ENCODE measurements at places on chromosomes 2 and 18. TPM values are rescaled to one million over a fixed set of nuclear protein-coding genes. Genes with fewer than 3 reads are reported as not detected.

The ARHGEF33 gene
- 0.10 TPM for total RNA-seq

The CHRND gene
- total RNA-seq, result not detected

The OTX1 gene
- not detected for total RNA-seq

The MPHOSPH10 gene
- total RNA-seq, result 74.2 TPM

The TRABD2A gene
- 61.7 TPM for total RNA-seq

The MEP1B gene
- total RNA-seq, result not detected

The DAW1 gene
- total RNA-seq, result not detected

The CHN1 gene
- total RNA-seq, result 17.6 TPM

DNA sequence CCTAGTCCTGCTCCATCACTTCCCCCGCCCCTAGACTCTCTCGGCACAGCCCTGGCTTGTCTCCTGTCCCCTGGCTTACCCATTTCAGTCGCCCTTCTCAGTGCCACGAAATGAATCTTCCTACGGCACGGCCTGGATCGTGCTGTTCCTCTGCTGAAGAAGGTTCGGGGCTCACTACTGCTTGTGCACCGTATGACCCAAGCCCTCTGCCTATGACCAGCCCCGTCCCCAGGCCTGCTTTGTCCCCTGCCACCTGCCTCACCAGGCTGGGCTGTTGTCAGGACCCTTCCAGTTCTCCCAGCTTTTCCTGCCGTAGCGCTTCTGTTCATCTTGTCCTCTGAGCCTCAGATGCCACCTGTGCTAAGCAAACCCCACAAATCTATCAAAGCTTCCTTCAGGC, 13.9 kb downstream of the CHMP1B start:
- H3K4me1 ChIP-seq, result peaks cover 3% of the 10 kb centered on the region
- H3K4me3 ChIP-seq, result no peak overlapping the region
- no peak overlapping the region for H3K27ac ChIP-seq
- DNase-seq, result no peak

DNA sequence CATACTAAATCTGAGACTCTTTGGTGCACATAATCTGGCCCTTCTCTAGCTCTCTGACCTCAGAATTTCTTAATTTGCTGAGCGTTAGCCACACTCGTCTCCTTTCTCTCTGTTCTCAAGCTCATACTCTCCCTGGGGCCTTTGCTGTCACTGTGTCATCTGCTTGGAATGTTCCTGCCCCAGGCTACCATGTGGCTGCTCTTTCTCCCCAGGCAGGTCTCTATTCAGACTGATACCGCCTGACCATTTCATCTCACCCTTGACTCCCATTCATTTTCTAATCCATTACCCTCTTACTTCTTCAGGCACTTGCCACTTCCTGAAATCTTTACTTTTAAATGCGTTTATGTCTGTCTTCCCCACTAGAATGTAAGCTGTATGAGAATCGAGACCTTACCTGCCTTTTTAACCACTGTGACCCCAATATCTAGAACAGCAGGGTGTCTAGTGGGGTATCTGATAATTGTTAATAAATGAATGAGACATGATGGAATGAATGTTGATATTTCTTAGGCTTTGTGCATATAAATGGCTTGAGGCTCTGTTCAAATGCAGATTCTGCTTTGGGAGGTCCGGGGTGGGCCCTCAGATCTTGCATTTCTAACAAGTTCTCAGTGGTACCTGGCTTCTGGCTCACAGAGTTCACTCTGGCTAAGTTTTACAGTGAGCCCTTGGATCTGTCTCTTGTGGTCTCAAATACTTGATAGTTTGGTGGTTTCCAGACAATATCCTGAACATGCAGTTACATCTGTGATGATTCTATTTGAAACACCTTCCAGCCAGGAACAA, 89.9 kb upstream of the EPC2 start:
- no peak overlapping the region for H3K4me3 ChIP-seq
- no peaks in the 10 kb centered on the region for H3K36me3 ChIP-seq

DNA sequence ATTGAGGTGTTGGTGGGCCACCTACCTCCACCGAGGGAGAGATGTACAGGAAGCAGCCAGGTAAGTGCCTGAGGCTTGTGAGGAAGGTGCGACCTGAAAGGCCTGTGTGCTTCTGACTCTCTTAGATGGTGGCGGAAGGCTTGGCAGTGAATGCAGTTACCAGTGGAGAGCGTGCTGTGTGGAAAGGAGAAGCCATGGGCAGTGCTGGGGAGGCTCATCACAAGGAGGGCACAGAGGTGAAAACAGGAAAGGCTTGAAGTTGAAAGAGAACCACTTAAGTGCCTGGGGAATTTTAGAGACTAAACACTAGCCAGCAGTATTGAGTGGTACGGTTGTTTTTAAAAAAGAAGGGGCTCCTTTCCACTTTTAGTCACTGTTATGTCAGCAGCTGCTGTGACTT, 130.9 kb downstream of the ZNF407 start:
- H3K4me1 ChIP-seq, result no peaks in the 10 kb centered on the region
- no peak overlapping the region for H3K27ac ChIP-seq
- H3K27me3 ChIP-seq, result no peaks in the 10 kb centered on the region
- no peak overlapping the region for H3K4me3 ChIP-seq

DNA sequence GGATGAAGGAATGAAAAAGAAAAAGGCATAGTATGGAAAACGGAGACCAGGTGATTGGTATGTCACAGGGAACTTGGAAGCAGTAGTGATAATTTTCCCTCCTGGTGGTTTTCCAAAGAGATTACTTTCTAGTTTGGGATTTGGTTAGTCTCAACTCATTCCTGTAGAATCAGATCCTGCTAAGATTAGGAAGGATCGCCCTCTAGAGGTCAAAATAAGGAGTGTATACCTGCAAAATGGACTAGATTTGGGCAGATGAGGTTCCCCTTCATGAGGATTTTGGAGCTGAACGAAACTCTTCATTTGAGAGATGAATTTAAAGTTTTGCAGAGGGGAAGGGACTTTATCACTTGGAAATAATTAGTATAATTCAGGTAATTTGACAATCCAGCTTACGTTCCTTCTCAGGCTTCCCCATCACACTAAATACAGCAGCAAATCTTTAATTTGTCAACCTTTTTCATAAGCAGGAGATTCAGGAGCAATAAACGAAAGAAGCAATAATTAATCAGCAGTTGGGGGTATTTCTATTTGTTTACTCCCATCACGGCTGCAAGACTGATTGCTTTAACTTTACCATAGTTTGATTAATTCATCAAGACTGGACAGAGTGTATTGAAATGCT, 65.2 kb downstream of the CCDC195 start:
- DNase-seq, result no peak
- no peaks in the 10 kb centered on the region for H3K36me3 ChIP-seq
- H3K27me3 ChIP-seq, result no peaks in the 10 kb centered on the region
- H3K4me3 ChIP-seq, result no peak overlapping the region
- no peak overlapping the region for H3K27ac ChIP-seq

DNA sequence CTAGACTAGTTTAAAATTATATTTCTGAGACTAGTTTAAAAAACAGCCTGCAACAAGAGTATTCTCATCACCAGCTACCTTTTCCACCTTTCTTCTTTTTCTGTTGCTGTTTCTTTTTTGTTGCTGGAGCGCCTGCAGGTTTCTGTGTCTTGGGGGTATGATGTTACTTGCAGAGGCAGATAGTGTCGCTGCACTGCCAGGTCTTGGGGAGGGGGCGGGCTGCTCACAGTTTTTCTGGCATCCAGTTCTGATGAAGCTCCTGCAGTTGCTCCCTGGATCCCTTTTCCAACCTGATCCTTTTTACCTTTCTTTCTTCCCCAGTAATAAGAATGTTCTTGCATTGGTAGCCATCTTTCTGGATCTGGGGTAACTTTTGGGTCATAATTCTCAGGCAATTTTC, 8.0 kb upstream of the C18orf32 start:
- no peak for DNase-seq
- H3K4me3 ChIP-seq, result no peak overlapping the region
- peaks cover 6% of the 10 kb centered on the region for H3K27me3 ChIP-seq
- H3K4me1 ChIP-seq, result peaks cover 12% of the 10 kb centered on the region

DNA sequence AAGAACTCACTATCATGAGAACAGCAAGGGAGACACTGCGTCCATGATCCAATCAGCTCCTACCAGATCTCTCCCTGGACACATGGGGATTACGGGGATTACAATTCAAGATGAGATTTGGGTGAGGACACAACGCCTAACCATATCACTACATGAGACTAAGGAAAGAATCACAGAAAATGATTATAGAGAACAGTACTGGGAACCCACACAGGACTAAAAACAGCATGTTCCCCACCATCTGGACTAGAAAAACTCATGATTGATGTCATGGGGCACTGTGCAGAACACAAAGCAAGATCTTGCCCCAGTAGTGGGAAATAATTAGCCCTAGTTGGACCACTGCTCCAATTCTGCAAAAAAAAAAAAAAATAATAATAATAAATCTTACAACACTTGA, 63.5 kb downstream of the HIBCH start:
- peaks cover 36% of the 10 kb centered on the region for H3K36me3 ChIP-seq
- no peak overlapping the region for H3K27ac ChIP-seq
- no peak overlapping the region for H3K4me3 ChIP-seq
- no peaks in the 10 kb centered on the region for H3K27me3 ChIP-seq
- no peaks in the 10 kb centered on the region for H3K4me1 ChIP-seq

DNA sequence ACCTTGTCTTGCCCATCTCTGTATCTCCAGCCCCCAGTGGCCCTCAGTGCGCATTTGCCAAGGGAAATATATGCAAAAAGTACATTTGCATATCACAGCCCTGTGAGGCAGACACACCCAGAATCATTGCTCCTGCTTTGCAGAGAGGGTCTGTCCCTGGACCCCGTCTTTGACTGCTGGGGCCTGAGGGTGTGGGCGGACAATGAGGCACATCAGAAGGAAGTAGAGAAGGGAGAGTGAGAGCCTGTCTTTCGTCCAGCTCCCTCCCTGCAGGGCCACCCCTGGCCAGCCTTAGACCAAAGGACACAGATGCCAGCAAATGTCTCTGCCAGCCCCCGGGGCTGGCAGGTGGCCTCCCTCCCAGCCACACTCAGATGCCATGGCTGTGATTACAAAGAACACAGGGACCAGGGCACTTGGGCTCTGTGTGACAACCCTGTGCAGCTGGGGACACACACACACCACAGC, 516.2 kb upstream of the MYT1L start:
- H3K4me1 ChIP-seq, result no peaks in the 10 kb centered on the region
- no peak overlapping the region for H3K4me3 ChIP-seq
- H3K36me3 ChIP-seq, result no peaks in the 10 kb centered on the region
- no peak for DNase-seq

DNA sequence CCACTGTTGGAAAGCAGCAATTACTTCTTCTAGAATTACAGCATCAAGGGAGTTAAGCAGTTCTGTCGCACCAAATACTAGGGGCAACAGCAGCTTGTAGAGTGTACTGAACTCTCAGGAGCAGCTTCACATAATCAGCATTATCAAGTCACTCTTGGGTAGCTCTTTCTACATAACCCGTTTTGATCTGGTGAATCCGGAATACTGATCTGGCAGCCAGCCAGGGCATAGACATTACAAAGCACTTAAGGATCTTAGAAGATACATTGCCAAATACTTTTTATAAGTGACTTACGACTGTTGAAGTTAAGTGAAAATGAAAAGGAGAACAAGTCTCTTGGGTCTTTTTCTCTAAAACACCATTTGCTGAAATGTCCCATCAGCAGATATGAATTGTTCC, 73.2 kb upstream of the NETO1 start:
- H3K4me3 ChIP-seq, result no peak overlapping the region
- no peaks in the 10 kb centered on the region for H3K36me3 ChIP-seq
- no peak overlapping the region for H3K27ac ChIP-seq

GRCh38 chr2:224777559-224777930, 61.4 kb upstream of the CCDC195 start:
- no peak overlapping the region for H3K4me3 ChIP-seq
- DNase-seq, result no peak
- H3K36me3 ChIP-seq, result peaks cover 28% of the 10 kb centered on the region
- peaks cover 7% of the 10 kb centered on the region for H3K4me1 ChIP-seq

- H3K27me3 ChIP-seq, result peaks cover 8% of the 10 kb centered on the region
- H3K4me1 ChIP-seq, result no peaks in the 10 kb centered on the region
- no peaks in the 10 kb centered on the region for H3K36me3 ChIP-seq
- no peak overlapping the region for H3K27ac ChIP-seq
- H3K4me3 ChIP-seq, result no peak overlapping the region
Observed at GRCh38 chr2:234910186-234910679, 41.6 kb upstream of the SH3BP4 start.

DNA sequence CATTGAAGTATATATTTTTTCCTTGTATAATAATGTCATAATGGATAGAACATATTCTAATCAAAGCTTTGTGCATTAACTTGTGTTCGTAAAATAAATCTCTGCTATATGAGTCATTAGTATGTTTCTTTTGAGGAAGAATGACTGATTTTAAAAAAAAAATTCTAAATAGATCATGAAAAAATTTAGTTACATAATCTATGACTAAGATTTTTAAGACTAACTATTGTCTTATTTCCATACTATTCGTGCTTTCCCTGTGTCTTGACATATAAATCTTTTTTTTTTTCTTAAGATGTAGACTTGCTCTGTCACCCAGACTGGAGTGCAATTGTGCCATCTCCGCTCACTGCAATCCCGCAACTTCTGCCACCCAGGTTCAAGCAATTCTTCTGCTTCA, 226.1 kb downstream of the DSEL start:
- H3K4me3 ChIP-seq, result no peak overlapping the region
- no peak for DNase-seq
- no peaks in the 10 kb centered on the region for H3K4me1 ChIP-seq
- H3K36me3 ChIP-seq, result no peaks in the 10 kb centered on the region
- no peaks in the 10 kb centered on the region for H3K27me3 ChIP-seq

GRCh38 chr2:29576231-29576630, 345.2 kb downstream of the ALK start:
- H3K4me3 ChIP-seq, result no peak overlapping the region
- H3K36me3 ChIP-seq, result no peaks in the 10 kb centered on the region
- DNase-seq, result no peak
- H3K27ac ChIP-seq, result no peak overlapping the region

DNA sequence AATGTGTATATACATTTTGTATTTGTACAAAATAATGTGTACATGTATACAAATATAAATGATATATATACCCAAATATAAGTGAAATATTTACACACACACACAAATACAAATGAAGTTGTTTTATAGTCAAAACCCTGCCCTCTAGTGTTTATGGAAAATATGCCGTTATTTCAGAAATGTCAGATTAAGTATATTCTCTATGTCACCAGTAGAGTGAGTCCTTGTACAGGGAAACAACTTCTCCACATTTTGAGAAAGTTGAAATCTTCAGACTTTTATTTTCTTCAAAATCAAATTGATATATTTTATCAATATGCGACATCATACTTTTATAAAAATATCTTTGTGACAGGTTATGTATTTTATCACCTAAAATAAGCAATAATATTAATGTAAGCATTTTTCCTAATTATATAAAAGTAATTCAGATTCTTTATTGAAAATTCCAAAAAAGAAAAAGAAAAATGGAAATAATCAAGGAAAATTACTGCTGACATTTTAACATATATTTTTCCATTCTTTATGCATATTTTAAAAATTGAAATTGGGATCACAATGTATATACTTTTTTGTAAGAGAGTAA, 22.4 kb downstream of the ARL6IP6 start:
- H3K27me3 ChIP-seq, result no peaks in the 10 kb centered on the region
- peaks cover 25% of the 10 kb centered on the region for H3K36me3 ChIP-seq
- DNase-seq, result no peak
- no peaks in the 10 kb centered on the region for H3K4me1 ChIP-seq
- H3K4me3 ChIP-seq, result no peak overlapping the region

- no peak overlapping the region for H3K4me3 ChIP-seq
- H3K4me1 ChIP-seq, result no peaks in the 10 kb centered on the region
- peaks cover 2% of the 10 kb centered on the region for H3K36me3 ChIP-seq
- H3K27me3 ChIP-seq, result peaks cover 18% of the 10 kb centered on the region
- no peak overlapping the region for H3K27ac ChIP-seq
Observed at GRCh38 chr18:23703057-23703986, 14.1 kb downstream of the LAMA3 start.

- no peak for DNase-seq
- H3K27me3 ChIP-seq, result no peaks in the 10 kb centered on the region
- no peaks in the 10 kb centered on the region for H3K36me3 ChIP-seq
- H3K4me3 ChIP-seq, result no peak overlapping the region
- no peak overlapping the region for H3K27ac ChIP-seq
- H3K4me1 ChIP-seq, result no peaks in the 10 kb centered on the region
Observed at GRCh38 chr2:229088517-229088913, 182.6 kb downstream of the PID1 start.
